ENCODE measurements at places on chromosomes 5 and 9.

- no peak for DNase-seq
Observed at GRCh38 chr5:90601468-90601867, 42.9 kb downstream of the ADGRV1 start.

DNA sequence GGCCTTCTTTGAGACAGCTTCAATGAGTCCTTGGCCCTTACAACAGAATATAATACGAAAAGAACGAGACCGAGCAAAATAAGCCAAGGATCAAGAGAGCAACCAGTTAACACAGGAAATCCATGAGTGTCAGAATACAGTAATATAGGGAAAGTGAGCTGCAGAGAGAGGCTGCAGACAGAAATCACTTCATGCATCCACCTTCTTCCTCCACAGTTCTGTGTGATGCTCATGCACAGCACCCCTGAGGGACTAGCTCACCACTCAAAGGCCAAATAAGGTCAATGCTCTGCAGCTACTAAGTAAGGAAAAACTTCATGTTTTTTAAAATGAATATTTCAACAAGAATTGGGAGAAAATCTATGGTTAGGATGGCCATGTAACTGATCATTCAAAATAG lies 257.1 kb downstream of the MCTP1 start:
- DNase-seq: no peak

DNA sequence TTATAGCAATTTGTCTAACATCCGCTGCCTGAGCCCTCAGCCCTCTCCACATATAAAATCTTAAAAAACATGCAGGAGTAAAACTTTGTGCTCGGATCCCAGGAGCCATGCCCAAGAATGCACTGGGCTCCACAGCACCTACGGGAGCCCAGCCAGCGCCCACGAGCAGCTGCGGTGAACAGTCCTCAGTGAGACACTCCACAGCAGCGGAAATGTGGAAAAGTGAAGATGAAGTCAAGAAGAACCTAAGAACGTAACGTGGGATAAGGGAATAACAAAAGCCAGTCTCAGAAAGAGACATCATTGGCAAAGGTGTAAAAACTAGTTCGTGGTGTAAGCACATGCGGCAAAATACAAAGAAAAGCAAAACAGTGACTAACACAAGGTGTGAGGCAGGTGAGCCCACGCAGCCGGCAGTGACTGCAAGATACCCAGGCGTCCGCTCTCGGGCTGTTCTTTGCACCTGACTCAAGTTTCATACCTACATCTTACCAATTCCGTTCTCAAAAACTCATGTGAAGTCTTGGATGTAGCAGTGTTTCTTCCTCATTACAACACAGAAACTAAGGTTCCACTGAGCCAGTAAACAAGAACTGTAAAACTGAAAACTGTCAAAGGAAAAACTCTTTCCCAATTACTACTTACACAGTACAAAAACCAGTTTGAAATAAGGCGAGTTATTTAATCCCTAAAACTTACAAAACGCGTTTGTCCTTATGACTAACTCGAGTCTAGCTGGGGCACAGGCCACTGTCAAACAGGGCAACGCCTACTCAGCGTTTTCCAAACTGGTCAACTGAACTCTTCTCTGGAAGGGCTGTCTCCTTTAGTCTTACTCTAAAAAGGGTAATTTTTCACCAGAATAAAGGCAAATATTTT lies 1.7 kb downstream of the CAMSAP1 start:
- no peak for DNase-seq

- no peak for DNase-seq
Observed at GRCh38 chr9:123925819-123926218, 4.1 kb downstream of the DENND1A start.

DNA sequence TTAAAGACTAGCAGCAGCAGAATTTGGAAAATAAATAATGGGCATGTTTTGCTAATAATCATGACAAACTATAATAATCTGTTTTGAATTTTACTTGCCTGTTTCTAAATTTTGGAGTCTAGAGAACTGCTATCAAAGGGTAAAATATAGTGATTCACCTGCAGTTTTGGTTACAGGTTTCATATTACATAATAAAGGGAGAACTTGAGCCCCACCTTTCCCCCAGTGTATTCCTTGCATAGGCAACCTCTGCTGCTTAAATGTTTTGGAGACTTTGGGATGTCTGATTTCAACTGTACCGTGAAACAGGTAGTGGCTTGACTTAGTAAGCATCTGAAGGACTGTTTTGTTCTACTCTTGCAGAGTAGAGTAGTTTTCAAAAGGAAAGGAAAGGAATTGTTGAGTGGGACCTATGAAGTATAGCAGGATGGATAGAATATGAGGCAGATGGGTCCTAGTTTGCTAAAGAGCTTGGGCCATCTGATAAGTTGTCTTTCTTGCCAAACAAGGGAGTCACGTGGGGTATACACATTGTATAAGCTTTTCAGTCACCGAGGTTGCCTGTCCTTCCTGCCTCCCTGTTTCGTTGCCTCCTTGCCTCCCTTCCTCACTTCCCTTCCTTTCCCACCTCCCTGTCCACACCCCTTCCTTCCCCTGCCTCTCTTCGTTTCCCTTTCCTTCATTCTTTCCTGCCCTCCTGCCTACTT lies 19.1 kb downstream of the CREBRF start:
- no peak for DNase-seq

DNA sequence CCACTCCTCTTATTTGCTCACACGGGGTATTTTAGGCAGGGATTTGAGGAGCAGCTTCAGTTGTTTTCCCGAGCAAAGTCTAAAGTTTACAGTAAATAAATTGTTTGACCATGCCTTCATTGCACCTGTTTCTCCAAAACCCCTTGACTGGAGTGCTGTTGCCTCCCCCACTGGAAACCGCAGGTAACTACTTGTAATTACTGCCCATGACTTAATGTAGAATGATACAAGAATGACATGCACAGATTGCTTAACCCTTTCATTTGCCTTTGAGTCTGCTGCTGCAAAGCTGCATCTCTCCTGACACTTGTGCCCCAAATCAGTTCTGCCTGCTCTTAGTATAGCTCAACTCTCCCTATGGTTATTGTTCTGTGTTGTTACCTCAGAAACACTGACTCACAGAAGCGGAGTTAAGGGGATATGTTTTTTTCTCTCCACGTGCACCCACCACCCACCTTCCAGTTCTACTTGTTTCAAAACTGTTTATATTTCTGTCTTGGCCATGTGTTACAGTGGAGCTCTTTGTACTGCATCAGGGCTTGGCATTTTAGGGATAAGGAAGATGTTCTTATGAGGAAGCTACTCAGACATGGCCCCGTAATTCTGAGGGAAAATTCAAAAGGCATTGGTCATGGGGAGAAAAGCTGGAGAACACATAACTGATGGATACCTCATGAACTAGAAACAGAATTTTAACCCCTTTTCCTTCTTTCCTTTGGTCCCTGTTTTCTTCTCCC lies 2.3 kb downstream of the ADRB2 start:
- no peak for DNase-seq

DNA sequence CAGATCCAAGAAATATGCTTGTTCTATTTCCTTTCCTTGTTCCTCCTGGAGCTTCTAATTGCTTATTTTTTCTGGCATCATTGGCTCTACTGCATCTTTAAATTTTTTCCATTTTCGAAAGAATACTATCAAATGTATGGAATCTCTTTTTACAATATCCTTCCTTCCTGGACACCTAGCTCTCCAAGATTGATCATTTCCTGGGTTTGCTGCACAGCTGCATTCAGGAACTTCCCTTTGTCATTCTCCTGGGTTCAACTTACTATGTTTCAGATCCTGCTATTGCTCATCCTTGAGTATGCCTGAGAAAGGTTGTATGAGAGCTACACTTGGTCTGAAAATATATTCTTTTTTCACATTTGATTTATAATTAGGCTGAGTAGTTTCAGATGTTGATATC lies 73.7 kb upstream of the ERCC6L2 start:
- no peak for DNase-seq

DNA sequence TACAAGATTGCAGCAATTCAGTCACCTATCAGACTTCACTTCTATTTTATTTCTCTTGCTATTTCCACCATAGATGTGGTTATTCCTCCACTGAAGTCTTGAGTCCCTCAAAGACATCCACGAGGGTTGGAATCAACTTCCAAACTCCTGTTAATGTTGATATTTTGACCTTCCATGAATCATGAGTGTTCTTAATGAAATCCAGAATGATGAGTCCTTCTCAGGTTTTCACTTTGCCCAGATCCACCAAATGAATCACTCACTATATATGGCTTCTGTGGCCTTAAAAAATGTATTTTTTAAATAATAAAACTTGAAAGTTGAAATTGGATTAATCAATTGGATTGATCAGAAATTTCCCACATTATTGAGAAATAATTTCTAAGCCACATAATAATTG lies 1821.0 kb downstream of the EFNA5 start:
- DNase-seq: no peak

- DNase-seq: no peak
Observed at GRCh38 chr5:32432633-32433032, 11.9 kb downstream of the ZFR start.

DNA sequence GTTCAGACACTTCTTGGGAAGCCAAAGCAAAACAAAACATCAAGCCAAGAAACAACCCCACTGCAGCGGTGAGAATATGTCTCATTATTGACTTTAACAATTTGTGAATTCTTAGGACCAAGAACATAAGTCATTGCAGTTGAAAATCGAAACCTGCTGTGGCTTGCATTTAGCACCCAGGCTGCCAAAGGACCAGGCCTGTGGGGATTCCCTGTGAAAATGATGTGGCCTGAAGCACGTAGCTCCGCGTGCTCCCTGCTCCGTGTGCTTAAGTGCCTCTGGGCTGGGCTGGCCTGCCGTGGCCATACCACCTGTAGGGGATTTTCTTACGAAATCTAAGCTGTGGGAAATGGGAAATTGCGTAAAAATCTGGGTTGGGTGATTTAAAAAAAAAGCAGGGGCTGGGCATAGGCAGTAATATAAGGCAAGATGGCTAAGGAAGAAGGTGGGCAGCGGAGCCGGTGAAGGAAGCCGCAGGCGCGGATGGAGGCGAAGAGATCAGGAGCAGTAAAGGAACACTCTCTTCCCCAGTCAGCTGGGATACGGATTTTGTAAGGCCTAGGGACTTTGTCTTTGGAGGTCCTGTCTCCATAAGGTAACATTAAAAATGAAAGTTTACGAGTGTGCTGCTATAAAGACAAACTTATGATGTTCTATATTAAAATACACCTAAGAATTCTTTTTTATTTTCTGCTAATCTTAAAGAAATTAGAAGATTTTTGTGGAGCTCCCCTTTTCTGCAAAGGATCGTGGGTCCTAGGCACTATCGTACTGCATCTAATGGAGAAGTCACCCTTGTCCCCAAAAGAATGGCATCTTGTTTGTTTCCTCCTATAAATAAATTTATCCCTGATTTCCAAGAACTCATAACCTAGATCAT lies 189.6 kb upstream of the SEMA6A start:
- DNase-seq: no peak

DNA sequence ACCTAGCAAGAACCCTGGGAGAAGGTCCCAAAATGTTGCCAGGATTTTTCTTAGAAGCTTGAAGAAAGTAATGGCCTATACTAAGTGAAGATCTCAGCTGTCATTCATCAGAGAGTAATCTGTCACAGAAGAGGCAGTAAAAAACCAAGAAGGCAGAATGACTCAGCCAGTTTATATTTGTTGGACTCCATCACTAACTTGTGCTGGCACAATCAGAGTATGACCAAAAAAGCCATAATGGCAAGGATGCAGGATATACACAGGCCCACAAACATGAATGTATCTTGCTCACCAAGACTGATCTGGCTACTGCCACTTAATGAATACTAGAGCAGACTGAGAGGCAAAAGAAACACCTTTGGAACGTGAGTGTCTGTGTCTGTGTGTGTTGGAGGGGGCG lies 104.0 kb upstream of the POU5F2 start:
- no peak for DNase-seq

- no peak for DNase-seq
Observed at GRCh38 chr5:132765311-132766019, 11.6 kb downstream of the SEPTIN8 start.

DNA sequence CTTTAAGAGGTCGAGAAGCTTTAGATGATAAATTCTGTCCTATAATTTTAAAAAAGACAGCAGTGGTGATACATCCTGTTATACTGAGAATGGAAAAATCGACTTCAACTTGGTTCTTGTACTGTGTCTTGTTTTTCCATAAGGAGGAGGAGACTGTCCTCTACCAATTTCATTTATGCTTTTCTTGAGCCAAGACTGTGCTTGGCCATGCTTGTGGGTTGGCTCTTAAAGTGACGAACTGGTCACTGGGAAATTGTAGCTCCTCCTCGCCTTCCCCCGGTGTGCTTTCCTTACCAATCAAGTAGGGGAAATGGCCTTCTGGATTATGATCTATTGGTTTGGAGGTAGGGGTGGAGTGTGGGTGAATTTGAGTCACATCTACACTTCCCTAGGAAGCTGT lies 67.1 kb upstream of the HSPB3 start:
- no peak for DNase-seq

- no peak for DNase-seq
Observed at GRCh38 chr5:167899490-167900070, 391.9 kb upstream of the WWC1 start.

DNA sequence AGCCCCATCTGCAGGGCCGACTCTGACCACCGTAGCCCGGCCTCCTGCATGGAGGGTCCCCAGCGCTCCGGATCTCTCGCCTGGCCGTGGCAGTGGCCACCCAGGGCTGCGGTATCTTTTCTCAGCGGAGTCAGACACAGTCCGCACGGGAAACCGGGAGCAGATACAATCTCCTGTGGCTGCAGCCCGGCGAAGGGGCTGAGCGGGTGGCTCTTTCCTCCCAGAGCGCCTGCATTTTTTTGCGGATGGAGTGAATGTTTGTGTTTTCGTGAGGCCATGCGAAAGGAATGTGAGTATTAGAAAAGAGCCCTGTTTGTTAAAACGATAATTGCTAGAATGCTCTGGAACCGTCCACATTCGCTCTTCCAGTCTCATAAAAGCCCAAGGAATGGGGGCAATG lies 53.4 kb upstream of the PTCH1 start:
- DNase-seq: no peak

DNA sequence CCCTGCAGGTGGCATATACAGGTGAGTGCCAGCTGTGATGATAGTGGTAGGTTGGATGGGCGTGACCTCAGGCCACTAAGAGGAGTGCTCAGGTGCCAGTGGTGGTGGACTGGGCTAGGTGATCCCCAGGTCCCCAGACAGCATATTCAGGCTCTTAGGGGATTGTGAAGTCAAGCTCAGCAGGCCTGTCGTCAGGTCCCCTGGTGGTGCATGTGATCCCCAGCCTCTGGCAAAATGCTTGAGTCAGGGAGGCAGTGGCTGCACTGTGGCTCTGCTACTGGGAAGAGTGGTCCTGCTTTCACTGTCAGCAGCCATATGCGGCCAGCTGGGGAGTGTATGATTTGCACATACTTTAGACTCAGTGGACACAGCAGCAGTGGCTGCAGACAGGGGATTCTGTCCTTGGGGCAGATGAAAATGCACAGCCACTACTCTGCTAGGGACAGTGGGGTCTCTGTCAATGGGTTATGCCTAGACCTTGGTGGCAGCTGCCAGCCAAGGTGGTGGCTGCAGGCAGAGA lies 31.6 kb upstream of the CTSL start:
- no peak for DNase-seq

DNA sequence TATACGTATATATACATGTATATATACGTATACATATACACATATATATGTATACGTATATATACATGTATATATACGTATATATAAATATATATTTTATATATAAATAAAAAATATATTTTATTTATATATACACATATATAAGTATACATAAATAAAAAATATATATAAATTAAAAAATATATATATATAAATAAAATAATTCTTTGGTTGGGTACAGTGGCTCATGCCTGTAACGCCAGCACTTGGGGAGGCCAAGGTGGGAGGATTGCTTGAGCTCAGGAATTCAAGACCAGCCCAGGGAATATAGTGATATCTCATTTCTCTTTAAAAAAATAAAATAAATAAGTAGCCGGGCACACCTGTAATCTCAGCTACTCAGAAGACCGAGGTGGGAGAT lies 155.0 kb downstream of the CDC42SE2 start:
- DNase-seq: no peak
